Dermis lymphatic vessel endothelial cell (primary cell): ENCODE measurements at places on chromosomes 7 and 10. TPM values are rescaled to one million over a fixed set of nuclear protein-coding genes. Genes with fewer than 3 reads are reported as not detected.

The SVOPL gene
- total RNA-seq: not detected in 2 replicates

The MRC1 gene
- 201 and 288 TPM in 2 replicates for total RNA-seq

The CPEB3 gene
- total RNA-seq: 1.6 TPM in 2 replicates

The ANTXRL gene
- not detected in 2 replicates for total RNA-seq

The SPAM1 gene
- not detected in 2 replicates for total RNA-seq
